ENCODE measurements at places on chromosomes 12 and 14.

DNA sequence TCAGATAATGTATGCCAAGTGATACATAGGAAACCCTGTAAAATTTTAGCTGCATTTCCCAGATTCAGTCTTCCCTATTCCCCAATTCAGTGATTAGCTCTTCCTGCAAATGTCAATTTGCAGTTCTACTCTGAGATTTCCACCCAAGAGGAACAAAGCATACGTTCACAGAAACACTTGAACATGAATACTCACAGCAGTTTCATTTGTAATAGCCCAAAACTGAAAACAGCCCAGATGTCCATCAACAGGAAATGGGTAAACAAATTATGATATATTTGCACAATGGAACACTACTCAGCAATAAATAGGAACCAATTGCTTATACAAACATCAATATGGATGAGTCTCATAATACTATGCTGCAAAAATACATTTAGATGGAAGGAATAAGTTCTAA, 194.2 kb downstream of the GXYLT1 start:
- DNase-seq, result no peak

- DNase-seq, result no peak
Measured at GRCh38 chr12:43281563-43281962, 270.4 kb downstream of the ADAMTS20 start.

DNA sequence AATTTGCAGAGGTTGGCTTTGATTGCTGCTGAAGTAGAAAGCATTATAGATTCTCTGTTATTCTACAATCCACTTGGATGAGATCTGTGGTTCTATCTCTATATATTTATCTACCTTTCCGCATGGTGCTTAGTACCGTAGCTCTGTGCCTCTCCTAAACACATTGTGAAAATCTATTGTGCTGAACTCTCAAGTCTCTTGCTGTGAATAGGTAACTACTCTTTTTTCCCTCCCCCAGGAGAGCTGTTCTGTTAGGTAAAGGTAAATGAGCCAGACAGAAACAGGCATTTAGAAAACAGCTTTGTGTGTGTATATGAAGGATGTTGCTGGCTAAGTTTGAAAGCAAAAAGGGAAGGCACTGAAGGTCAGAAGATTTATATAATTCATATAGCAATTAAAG, 112.6 kb downstream of the BRMS1L start:
- no peak for DNase-seq

GRCh38 chr14:71261206-71261605, 353.9 kb downstream of the PCNX1 start:
- no peak for DNase-seq

GRCh38 chr14:106067935-106068334, 541.6 kb downstream of the TMEM121 start:
- no peak for DNase-seq

DNA sequence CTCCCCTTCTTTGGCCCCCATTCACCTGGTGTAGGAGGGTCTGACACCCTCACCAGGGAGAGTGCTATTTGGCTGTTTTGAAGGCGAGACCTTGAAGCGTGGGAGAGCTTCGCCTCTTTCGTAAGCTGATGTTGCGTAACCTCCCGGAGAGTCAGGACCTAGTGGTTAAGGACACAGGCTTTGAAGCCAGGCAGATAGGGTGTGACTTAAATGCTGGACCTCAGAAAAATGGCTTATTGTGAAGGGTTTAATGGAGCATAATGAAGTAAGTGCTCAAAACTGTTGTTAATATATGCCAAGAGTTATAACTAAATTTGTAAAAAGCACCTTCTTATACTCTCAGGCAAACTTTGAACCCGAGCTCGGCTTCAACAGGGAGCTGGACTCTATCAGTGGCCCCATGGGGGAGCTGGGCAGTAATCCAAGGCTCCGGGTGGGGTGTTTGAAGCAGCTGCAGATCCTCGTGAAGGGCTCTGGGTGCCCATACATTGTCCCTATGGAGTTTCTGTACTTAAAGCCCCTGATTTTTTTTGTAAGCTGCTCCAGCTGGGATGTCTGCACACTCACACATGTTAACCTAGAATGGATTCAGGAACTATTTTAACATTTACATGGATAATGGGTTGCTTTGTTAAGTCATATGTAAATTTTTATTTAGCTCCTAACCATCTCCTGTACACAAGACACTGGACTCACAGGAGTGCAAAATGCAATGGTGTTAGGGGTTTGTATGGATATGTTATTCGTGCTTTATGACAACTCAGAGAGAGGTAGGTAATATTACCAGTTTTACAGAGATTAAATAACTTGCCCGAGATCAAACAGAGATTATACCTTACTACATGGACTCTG, 26.0 kb downstream of the PPFIBP1 start:
- no peak for DNase-seq

DNA sequence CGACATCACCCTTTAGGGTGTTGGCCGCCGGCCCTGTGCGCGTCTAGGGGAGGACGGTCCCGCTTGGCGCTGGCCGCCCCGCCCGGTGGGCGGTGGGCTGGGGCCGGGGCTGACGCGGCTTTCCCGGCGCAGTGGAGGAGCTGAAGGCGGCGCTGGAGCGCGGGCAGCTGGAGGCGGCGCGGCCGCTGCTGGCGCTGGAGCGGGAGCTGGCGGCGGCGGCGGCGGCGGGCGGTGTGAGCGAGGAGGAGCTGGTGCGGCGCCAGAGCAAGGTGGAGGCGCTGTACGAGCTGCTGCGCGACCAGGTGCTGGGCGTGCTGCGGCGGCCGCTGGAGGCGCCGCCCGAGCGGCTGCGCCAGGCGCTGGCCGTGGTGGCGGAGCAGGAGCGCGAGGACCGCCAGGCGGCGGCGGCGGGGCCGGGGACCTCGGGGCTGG, 3.6 kb downstream of the TNFAIP2 start:
- DNase-seq, result no peak

GRCh38 chr14:70663707-70664179, 22.0 kb downstream of the TTC9 start:
- no peak for DNase-seq

DNA sequence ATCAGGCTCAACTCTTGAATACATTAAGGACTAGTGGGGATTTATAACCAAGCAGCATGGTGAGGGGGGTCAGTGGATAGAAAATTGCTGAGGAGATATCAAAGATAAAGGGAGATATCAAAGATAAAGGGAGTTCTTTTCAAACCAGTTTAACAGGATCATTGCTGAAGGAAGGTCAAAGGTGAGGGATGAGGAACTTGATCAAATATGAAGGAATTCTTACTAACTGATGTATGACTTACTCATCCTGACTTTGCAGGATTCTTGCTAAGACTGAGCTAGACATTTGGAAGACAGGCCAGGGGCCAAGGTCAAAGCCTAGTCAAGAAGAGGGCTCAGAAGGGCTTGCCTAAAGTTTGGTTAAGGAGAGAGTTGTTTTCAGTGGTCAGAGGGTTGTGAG, 4.8 kb downstream of the ABHD4 start:
- no peak for DNase-seq

GRCh38 chr12:62533755-62534107, 67.1 kb downstream of the MON2 start:
- no peak for DNase-seq

DNA sequence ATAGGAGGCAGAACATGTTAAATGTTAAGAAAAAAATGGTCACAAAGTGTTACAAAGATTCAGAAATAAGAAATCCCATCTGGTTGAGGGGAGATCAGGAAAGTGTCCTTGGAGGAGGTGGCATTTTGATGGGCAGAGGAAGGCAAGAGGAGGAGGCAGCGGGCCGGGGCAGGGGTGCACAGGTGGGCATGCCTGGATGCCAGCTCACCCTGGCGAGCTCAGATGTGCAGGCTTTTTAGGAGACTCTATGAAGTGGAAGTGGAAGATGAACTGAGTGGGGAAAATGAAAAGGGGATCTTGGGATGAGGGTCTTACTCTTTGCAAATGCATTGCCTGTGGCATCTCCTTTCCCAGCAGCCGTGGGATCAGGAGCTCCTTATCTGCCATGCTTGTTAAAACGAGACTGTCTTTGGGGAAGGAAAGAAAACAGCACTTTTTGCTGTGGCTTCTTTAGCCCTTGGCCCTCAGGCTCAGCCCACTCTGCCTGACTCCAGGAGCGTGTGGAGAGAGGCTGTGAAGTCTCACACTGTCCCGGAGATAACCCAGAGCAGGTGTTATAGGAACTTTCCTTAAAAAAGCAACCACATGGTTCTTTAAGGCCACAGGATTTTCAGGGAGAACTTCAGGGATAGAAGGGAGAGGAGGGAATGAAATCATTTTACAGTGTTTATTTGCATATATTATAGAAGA, 62.6 kb downstream of the ELK3 start:
- DNase-seq, result no peak

GRCh38 chr12:1464925-1465324, 129.5 kb downstream of the FBXL14 start:
- no peak for DNase-seq

GRCh38 chr12:24233519-24234246, 284.2 kb upstream of the SOX5 start:
- DNase-seq, result no peak

- no peak for DNase-seq
Measured at GRCh38 chr14:76828339-76829012, 2.3 kb downstream of the LRRC74A start.

DNA sequence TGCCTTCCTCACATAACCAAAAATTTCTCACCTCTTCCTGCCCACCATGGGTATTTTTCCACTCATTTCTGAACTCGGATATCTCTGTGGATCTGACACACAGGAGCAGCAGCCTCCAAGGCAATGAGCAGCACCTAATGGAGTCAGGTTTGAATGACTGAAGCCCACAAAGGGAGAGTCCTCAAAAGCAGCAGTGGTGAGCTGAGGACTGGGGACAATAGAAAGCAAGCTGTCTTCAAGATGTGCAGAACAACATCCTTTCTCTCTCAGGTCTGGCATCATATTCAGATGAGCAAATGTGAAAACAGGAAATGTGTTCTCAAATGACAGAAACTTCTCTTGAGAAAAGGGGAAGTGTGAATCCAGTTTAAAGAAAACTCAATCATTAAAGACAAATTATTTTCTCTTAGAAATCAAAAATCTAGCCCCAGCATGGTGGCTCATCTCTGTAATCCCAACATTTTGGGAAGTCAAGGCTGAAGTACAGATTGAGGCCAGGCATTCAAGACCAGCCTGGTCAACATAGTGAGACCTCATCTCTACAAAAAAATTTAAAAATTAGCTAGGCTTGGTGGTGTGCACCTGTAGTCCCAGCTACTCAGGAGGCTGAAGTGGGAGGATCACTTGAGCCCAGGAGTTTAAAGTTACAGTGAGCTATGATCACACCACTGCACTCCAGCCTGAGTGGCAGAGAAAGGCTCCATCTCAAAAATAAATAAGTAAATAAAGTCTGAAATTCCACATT, 54.2 kb downstream of the C12orf42 start:
- no peak for DNase-seq

DNA sequence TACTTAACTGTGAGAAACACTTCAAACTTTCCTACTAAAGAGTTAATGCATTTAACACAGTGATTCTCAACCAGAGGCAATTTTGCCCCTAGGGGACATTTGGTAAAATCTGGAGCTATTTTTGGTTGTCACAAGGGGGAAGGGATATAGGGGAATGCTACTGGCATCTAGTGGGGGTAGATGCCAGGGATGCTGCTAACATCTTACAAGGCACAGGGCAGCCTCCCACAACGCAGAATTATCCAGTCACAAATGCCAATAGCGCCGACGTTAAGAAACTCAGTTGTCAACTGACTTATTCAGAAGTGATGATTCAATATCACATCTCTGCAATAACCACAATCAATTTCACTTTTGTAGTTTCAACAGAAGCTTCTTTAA, 2.0 kb downstream of the EEA1 start:
- peak; percentile 14 for DNase-seq

DNA sequence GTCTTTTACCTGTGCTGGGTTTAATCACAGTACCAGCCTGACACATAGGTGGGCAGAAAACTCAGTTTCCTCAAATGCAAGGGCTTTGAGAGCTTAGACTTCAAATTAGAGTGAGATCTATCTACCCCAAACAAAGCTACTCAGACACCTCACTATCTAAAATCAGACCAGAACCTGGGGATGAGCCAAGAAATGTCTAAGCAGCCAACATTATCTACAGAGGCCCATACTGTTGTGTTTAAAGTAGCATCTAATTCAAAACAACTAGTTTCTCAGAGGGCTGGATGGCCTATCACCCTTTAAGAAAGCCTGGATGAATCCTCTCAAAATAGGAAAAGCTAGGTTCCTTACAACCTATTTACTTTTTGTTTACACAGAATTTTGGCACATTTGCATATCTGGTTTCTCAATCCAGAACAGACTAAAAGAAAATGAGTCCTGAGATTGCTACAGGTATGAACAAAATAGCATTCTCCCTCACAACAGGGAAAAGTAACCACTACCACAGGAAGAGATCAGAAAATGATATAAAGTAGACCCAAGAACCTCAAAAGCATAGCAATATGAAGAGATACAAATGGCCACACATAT, 142.4 kb downstream of the ZFP36L1 start:
- no peak for DNase-seq

GRCh38 chr12:27901959-27902358, 70.6 kb downstream of the PTHLH start:
- no peak for DNase-seq

DNA sequence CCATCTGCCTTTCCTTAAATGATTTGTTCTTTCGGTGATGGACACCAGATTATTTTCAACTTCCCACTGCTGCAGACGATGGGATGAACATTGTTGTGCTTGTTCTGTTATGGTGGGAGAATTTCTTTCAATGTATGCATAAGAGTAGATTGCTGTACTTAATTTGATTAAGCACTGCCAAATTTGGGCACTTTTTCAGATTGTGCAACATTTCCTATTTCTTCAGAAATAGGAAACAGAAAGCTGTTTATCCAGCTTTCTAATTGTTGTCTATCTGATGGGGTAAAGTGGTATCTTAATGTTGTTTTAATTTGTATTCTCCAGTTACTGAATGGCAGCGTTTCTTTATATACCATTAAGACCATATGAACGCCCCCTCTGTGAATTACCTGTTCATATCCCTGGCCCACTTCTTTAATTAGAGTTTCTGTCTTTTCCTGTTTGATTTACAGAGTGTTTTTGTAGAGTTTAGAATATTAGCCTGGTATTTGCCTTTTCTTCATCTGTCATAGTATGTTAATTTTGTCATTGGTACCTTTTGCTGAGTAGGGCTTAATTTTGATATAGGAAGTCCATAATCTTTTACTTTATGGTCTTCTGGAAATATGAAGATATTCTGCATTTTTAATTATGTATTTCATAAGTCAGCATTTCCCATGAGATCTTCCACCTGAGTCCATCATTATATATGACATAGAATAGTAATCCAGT, 59.6 kb downstream of the DIP2B start:
- DNase-seq, result no peak

DNA sequence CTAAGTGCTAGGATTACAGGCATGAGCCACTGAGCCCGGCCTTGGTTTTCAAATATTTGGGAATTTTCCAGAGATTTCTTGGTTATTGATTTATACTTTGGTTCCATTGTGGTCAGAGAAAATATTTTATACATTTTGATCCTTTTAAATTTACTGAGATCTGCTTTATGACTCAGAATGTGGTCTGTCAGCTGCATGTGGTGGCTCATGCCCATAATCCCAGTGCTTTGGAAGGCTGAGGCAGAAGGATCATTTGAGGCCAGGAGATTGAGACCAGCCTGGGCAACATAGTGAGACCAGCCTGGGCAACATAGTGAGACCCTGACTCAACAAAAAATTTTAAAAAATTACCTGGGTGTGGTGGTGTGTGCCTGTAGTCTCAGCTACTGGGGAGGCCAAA, 49.8 kb downstream of the ADCK1 start:
- DNase-seq, result no peak

GRCh38 chr14:55580470-55581341, 699 bp downstream of the KTN1 start:
- peak; percentile 28 for DNase-seq
